ENCODE measurements at places on chromosomes 6 and 20.

GRCh38 chr20:46087161-46087560 is 2.6 kb downstream of the NCOA5 start:
- DNase-seq = no peak

DNA sequence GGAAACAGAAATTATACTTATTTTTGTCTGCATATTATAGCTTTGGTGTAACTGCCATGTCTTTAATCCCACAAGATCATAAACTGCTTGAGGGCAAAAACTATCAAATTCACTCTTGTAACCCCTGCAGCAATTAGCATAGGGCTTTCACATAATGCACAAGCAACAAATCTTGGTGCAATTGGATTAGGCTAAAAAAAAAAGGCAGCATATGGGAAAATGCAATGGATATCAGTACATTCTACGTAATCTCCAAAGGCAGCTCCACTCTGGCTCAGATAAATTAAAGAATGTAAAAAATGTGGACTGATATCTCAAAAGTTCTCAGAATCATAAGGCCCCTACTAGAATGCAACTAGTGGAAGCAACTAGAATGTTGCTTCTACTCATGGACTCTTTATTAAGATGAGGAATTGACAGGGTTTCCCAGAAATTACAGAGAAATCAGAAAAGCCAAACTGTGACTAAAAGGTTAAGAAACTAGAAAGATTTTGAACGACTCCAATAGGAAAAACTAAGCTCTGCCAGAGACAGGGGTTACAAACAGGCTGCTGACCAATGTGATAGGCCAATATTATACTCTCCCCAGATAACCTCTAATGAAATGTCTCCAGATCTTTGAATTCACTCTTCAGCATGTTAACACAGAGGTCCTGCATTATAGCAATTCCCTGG is 55.0 kb downstream of the FILIP1 start:
- no peak for DNase-seq

DNA sequence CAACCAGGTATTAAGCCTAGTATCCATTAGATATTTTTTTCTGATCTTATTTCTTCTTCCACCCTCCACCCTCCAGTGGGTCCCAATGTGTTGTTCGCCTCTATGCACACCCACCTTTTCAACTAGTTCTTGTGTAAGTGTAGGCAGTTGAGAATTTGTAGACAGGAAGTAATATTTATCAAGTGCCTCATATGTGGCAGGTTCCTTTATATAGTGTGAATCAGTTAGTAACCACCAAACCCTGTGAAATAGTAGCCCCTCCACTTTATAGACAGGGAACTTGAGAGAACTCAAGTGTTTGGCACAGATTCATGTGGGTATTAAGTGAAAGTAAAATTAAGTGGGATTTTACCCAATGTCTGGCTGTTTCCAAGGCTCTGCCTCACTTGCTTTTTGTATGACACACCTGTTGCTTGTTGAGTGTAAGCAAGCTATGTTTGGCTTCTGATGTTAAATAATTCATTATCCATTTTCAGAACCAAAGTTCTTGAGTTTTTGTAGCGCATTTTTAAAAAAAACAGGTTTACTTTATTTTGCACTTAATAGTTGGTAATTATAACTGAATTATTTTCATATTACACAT is 24.8 kb downstream of the AFDN start:
- DNase-seq = peak; percentile 71

GRCh38 chr6:14472986-14473337 is 355.4 kb downstream of the CD83 start:
- no peak for DNase-seq

GRCh38 chr20:59005523-59006166 is 1.4 kb downstream of the CTSZ start:
- no peak for DNase-seq

DNA sequence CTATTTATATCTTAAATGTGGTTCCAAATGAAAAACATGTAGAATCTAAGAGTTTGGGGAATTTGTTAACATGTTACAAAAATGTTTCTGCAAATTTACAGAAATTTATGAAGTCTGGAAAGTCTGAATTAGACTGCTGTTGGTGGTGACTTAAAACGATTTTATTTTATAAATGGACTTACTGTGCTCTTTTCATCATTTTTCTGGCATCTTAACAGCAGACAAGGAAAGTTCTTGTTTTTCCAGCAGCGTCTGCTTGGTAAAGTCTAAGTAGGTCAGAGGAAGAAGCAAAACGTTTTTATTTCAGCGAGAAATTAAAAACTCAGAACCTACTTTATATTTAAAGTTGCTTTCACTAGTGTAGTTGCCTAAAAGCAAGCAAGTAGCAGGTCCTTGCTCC is 48.6 kb upstream of the COL9A1 start:
- DNase-seq = no peak

GRCh38 chr6:93676581-93676980 is 257.2 kb upstream of the EPHA7 start:
- no peak for DNase-seq

DNA sequence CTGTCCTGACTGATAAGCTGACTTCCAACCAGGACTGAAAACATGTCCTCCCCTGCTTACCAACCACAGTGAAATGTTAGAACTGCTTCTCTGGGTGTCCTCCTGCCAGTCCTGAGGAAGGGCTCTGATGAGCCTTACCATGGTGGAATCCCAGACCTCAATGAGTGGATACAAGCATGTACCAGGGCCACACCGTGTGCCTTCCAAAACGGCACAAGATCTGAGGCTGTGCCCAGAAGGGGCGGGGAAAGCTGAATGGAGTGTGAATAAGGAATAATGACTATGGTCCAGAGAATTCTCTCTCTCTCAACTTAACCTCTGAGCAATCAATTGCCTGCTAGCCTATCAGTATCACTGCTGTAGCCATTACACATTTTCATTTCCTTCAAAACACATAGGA is 51.7 kb downstream of the PDE10A start:
- no peak for DNase-seq

DNA sequence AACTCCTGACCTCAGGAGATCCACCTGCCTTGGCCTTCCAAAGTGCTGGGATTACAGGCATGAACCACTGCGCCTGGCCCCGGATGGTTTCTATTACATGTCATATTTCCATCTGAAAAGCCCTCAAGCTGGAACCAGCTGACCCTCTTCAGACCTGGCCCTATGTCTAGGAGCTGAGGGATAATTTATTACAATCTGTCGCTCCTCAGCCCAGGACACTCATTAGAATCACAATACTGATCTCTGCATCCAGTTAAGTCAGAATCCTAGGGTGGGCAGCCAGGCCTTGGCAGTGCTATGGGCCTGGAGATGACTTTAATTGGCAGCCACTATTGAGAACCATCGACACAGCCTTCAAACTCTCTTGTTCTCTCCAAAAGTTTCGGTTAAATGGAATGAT is 162.6 kb upstream of the SNX9 start:
- DNase-seq = no peak

Data from DMS79 treated with DMSO at 0.1 percent for 48 hours (cell line).